ENCODE measurements at places on chromosomes 2 and 18.

DNA sequence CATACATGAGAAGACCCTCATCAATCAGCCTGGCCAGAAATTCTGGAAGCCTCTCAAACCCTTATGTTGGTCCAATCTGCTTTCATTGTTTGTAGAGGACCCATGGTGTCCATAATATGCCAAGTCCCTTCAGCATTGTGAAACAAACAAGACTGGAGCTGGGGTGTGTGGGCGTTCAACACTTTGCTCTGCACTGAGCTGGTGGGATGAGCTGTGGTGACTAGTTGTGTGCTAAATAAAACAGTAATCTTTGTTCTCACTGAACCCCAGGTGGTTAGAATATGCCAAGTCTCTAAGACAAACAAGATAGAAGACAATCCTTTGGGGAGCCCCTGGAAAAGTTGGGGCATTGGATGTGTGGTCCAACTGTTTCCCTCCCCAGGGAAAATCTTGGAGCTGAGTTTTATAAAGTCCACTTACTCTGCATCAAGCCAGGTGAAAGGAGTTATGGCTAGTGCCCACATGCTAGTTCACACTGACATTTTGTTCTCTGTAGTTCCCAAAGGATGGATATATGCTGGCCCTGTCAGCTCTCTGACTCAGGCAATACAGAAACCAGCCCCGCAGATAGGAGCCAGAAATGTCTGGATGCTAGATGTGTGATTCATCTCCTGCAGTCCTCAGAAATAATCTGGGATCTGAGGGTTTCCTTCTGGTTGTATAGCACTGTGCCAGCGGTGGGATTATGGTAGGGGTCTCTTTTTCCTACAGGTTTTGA lies 260.2 kb downstream of the TMX3 start:
- no peak for DNase-seq

DNA sequence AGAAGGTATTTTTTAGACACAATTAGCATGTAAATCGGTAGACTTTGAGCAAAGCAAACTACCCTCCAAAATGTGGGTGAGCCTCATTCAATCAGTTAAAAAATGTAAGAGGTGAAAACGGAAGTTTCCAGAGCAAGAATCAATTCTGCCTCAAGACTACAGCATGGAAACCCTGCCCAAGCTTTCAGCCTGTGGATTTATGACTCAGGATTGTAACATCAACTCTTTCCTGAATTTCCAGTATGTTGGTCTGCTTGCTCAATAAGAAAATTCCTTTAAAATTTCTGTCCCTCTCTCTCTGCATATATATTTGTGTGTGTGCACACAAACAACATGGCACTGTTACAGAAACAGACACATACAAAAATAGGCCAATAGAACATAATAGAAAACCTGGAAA lies 228.6 kb upstream of the DOK6 start:
- DNase-seq = no peak

- DNase-seq = no peak
These were observed 407.1 kb downstream of the CDH19 start for GRCh38 chr18:66196805-66197204.

DNA sequence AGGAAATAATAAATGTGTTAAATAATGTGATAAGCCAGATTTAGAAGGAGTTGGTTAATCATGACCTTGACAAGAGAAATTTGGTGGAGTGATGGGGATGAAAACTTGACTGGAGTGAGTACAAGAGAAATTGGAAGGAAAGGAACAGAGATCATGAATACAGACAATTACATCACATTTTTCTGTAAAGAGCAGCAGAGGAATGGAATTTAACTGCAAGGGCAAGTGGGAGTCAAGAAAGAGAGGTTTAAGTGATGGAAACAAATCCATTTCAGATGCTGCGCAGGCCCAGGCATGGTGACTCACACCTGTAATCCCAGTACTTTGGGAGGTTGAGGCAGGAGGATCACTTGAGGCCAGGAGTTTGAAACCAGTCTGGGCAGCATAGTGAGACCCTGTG lies 46.7 kb downstream of the ICA1L start:
- no peak for DNase-seq

DNA sequence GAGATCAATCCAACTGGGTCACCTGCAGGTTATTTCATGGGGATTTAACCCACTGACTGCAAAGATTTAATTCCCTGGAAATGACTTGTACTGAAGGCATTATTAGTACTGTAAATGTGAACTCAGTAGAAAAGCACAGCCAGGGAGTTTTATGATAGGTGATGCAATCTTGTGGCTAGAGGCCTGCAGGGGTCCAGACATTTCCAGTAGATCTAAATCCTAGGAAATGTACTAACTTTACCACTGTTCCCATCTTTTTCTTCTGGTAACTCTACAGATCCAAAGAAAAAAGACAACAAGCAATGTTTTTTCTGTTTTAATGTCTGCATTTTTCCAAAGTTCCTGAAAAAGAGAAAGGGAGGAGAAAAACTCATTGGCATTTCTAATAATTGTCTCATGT lies 500.1 kb downstream of the ARHGAP15 start:
- DNase-seq = no peak

- no peak for DNase-seq
These were observed 88.7 kb downstream of the TFCP2L1 start for GRCh38 chr2:121196132-121196848.

DNA sequence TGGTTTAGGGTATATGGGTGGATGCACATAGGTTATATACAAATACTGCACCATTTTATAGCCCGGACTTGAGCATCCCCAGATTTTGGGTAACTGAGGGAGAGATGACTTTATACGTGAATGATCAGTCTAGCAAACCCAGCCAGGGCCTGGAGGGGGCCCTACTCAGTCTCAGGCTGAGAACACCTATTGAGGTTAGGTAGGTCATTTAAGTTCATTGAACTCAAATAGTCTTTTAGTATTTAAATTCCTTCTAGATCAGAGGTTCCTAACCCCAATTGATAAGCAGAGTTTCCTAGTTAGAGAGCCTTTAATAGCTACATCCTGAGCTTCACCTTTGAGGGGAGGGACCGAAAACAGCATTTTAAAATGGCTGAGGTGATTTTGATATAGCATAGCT lies 487.0 kb downstream of the DCC start:
- DNase-seq = no peak

DNA sequence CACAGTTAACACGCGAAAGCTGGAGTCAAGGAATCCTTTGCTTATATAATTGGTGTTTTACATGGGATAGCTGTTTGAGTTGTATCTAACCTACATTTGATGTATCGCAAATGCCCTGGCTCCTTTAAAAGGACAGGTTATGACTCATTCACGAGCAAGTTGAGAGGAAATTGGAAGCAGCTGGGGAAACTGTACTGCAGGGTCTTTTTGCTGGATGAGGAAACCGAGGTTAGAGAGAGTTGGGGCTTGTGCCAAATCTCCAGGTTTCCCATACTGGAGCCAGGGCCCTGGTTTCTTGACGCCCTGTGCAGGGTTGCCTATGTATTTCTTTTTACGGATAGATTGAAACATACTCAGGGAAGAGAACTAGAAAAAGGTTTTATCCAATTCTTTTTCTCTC lies 60.0 kb upstream of the SPTBN1 start:
- no peak for DNase-seq
